A549 treated with CORT108297 at 1 μM for 4 hours (cell line): ENCODE measurements at places on chromosomes 12 and 14. TPM values are rescaled to one million over a fixed set of nuclear protein-coding genes. Genes with fewer than 3 reads are reported as not detected.

Gene TAS2R7
- total RNA-seq: not detected in 5 replicates

Gene ERP27
- total RNA-seq: 0.03 TPM in 1 of 5 replicates, not detected in the others

Gene SELPLG
- total RNA-seq: 0.63 to 1.4 TPM (median 0.83 TPM) in 5 replicates

Gene AHNAK2
- 182 to 238 TPM (median 196 TPM) in 5 replicates for total RNA-seq

Gene OR8S1
- not detected in 5 replicates for total RNA-seq

Gene ADAMTS20
- not detected in 5 replicates for total RNA-seq

Gene POLE2
- 11.6 to 14.2 TPM (median 12.7 TPM) in 5 replicates for total RNA-seq
